Renal pelvis (tissue), 12 donors: ENCODE measurements at places on chromosomes 7 and 10.

DNA sequence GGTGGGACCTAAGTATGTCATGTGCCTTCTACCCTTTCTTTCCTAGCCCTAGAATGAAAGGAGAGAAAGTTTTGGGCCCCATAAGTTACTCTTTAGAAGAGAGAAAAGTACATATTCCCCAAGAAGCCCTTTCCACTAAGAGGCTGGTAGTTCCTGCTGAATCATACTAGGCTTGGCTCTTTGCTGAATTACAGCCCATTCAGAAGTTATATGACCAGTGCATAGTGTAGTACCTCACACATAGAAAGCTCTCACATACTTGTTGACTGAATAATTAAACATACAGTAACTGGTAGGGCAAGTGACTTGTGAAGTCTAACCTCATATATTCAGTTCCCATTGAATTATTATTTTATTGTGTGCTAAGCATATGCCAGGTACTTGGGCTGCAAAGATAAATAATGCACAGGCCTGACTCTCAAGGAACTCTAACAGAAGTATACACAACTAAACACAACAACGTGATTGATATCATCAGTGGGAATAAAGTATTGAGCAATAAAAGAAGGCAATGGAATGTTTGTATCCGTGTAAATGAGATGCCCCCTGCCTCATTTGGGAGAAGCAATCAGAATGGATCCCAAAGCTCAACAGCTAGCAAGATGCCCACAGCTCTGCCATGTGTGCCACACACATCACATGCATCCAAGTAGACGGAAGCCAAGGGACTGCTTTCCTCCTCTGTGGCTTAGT lies 38.9 kb upstream of the UBN2 start:
- no peak for DNase-seq

- peak; percentile 59 for DNase-seq
These were observed 313.2 kb upstream of the MTPN start for GRCh38 chr7:136290351-136290750.

GRCh38 chr10:60978287-60979115 lies 34.5 kb upstream of the RHOBTB1 start:
- DNase-seq = no peak

DNA sequence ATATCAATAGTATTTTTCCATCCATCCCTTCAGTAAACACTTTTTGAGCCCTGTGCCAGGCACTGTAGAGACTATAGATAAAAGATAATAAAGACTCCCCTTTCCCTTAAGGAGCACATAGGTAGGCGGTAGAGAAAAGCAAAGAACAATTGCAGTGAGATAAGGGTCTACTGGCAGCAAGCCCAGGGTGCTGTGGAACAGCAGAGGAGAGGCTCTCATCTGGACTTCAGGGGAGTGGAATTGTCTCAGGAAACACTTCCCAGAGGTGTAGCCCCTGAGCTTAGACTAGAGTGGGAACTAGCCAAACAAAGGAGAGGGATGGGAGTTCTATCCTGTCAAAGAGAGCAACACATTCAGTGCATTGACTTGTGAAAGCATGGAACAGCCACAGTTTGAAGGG lies 102.0 kb downstream of the NRF1 start:
- DNase-seq = no peak

- no peak for DNase-seq
These were observed 134.1 kb downstream of the ADCY1 start for GRCh38 chr7:45708046-45708950.
